ENCODE measurements at places on chromosomes 7 and 10. TPM values are rescaled to one million over a fixed set of nuclear protein-coding genes. Genes with fewer than 3 reads are reported as not detected.
A peak's percentile ranks its signal among the peaks of the same experiment; 100 is the strongest.

Gene NAT16
- total RNA-seq: not detected

Gene UNC5B
- total RNA-seq: 3.4 TPM

Gene MYPN
- 0.79 TPM for total RNA-seq

Gene TYW1B
- total RNA-seq: 4.5 TPM

Gene NME8
- total RNA-seq: not detected

Gene SPDYE6
- not detected for total RNA-seq

Gene SOSTDC1
- 3.4 TPM for total RNA-seq

- no peak for ATAC-seq
These were observed 212.3 kb downstream of the MTERF1 start for GRCh38 chr7:91668217-91668616.

- no peak for ATAC-seq
These were observed 40.3 kb upstream of the MXI1 start for GRCh38 chr10:110167149-110167548.

- peak; percentile 77 for ATAC-seq
These were observed at the start of gene GRM8 for GRCh38 chr7:127252778-127253280. Gene GRM8 (minus strand): TSS chr7:127252941.

DNA sequence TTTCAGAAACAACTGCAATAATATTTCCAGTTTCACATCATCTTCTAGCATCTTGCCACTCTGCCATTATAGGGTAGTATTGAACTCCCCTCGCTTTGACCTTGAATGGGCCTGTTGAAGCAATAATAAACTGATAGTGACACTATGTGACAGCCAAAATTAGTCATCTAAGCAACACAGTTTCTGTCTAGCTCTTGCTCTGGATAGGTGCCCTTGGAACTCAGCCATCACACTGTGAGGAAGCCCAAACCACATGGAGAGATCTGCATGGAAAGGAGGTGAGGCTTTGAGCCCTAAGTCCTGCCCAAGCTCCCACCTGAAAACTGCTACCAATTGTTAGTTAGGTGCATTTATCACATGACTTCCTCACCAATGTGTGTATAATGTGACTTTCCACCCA, 18.1 kb upstream of the KCND2 start:
- ATAC-seq: no peak

GRCh38 chr10:75377869-75378268, 23.7 kb downstream of the ZNF503 start:
- no peak for ATAC-seq

DNA sequence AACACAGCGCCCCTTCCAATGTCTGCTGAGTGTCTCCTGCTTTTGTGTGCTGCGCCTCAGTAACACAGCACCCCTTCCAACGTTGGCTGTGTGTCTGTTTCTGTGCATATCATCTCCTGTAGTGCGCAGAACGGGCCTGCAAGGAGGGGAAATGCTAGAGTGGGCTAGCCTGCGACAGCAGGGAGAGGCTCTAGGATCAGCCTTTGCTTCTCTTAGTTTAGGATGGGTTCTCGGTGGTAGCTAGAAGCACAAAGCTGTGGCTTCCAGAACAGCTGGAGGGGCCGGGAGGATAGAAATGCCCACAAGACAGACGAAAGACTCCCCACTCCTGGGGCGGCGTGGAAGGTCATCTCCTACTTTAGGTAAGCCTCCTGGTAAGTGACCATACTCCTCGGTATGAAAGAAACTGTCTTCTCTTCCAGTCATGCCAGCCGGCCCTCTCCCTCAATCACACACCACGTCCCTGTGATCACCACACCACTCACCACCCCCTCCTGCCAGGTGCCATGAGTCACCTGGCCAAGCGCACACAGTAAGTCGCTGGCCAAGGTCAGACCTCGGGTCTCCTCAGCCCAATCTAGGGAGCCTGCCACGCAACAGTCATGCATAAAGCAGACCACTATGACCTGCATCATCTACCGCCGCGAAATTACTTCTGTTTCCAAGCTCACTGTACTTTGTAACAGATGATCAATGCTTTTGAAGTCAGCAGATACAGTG, 4.8 kb downstream of the PITRM1 start:
- no peak for ATAC-seq

DNA sequence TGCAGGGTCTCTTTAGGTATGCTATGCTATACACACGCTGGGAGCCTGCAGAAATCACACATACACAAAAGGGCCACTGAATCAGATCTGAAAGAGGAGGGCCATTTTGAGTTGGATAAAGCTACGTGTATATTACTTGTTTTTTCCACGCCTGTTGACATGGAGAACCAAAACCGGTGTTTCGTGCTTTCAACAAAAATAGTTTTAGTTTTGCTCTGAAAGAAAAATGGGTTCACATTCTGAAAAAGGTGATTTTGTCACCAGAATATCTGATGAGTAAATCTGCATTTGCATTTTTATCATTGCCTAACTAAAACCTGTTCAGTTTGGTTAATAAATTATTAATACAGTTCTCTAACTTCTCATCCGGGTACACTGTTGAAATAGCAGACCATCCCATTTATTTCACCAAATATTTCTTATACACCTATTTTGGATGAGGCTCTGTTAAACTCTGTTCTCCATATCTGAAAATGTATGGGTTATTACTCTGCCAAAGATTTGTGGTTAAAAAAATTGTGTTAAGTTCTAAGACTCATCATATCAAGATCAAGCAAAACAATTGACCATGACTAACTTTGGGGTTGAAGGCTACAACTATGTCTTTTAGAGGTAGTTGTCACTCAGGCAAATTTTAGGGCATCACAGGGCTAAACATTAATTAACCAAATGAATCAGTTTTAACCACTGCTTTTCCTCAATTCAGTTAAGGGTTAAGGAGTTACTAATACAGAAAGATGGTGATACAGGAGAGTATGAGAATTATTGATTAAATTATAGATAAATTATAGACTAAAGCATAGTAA, 101.2 kb upstream of the RPA3 start:
- ATAC-seq: no peak

- no peak for ATAC-seq
These were observed 63.4 kb downstream of the HPSE2 start for GRCh38 chr10:99172128-99172738.

- ATAC-seq: no peak
These were observed 1.5 kb downstream of the CARD11 start for GRCh38 chr7:3041986-3042675.

- ATAC-seq: no peak
These were observed 75.7 kb downstream of the ANKRD7 start for GRCh38 chr7:118300177-118300576.

- peak; percentile 83 for ATAC-seq
These were observed 71.3 kb upstream of the TNRC18 start for GRCh38 chr7:5494683-5495561.
